ENCODE measurements at places on chromosomes 11 and 22.
A peak's percentile ranks its signal among the peaks of the same experiment; 100 is the strongest.

GRCh38 chr22:43541462-43542407 lies 129.9 kb downstream of the MPPED1 start:
- no peak for DNase-seq

DNA sequence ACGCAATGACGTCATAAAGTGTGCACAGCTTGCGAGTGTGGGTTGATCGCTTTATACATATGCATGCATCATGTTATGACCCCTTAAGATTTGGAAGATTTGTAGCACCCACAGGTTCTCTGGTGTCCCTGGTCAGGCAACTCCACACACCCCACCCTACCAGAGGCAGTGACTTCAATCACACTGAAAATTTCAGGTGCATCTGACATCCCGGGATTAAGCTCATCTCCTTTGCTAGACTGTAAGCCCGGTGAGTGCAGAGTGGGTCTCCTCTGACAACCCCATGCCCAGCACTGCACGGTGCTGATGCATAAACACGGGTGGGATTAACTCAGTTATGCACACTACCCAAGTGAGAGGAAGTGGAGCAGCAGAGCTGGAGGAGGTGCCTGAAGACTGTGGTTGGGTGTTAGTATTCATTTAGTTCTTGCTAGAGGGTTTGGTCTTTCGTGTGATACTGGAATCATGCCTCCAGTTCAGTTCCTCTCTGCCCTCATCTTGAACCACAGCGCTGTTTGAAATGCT lies 6.5 kb downstream of the ARSA start:
- DNase-seq = peak; percentile 63

DNA sequence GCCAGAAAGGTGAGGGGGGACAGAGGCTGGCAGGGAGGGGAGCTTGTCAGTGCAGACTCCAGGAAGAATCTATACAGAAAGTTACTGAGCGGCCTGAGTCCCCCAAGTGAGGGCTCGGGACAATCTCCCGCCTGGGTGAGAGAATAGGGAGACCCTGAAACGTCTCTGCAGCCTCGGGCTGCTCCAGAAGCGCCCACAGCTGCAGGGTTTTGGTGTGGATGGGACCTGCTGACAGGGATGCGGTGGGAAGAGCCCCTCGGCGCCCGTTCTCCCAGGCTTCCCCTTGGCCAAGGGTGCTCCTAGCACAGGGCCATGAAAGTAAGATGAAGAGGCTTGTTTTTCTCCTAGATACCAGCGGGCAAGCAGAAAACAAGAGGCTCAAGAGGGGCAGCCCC lies 743 bp upstream of the RCE1 start:
- peak; percentile 31 for DNase-seq

- DNase-seq = no peak
These were observed 126.3 kb downstream of the MPPED2 start for GRCh38 chr11:30459821-30460220.

- DNase-seq = no peak
These were observed 589.7 kb upstream of the LRRC4C start for GRCh38 chr11:42049186-42049585.

- no peak for DNase-seq
These were observed 81.3 kb downstream of the SYT9 start for GRCh38 chr11:7332962-7333361.

DNA sequence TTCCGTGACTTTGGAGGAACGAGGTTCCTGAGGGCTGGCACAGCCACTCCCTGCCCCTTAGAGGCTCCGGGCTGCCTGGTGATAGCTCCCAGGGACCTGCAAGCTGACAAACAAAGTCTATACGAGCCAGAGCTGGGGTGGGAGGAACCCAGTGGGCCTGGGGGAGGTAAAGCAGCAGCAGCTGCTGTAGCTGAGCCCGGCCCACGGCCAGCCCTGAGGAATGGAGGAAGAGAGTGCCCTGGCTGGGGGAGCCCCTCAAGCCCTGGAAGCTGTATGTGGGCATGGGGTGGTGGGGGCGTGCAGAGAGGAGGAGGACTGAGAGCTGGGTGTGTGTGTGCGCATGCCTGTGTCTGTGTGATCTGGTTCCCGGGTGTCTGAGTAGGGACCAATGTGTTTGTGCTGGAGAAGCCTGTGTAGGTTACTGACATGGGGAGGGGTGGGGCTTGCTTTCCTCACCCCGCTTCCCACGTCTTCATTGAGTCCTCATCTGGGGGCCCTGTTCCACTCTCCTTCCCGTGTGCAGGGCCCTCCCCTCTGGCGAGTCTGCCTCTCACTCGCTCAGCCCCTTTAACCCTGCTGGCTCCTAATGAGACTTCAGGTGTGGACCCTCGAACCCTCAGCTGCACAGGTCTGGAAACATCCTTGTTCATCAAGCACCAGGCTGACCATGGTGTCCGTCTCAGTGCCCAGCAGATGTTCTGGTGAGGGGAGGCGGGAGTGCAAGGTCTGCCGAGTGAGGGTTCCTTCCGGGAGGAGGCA lies 10.8 kb downstream of the ST3GAL4 start:
- DNase-seq = no peak

GRCh38 chr11:107719557-107720302 lies 7.9 kb upstream of the SLN start:
- DNase-seq = no peak

- DNase-seq = no peak
These were observed 26.0 kb downstream of the FDX1 start for GRCh38 chr11:110455718-110456117.

DNA sequence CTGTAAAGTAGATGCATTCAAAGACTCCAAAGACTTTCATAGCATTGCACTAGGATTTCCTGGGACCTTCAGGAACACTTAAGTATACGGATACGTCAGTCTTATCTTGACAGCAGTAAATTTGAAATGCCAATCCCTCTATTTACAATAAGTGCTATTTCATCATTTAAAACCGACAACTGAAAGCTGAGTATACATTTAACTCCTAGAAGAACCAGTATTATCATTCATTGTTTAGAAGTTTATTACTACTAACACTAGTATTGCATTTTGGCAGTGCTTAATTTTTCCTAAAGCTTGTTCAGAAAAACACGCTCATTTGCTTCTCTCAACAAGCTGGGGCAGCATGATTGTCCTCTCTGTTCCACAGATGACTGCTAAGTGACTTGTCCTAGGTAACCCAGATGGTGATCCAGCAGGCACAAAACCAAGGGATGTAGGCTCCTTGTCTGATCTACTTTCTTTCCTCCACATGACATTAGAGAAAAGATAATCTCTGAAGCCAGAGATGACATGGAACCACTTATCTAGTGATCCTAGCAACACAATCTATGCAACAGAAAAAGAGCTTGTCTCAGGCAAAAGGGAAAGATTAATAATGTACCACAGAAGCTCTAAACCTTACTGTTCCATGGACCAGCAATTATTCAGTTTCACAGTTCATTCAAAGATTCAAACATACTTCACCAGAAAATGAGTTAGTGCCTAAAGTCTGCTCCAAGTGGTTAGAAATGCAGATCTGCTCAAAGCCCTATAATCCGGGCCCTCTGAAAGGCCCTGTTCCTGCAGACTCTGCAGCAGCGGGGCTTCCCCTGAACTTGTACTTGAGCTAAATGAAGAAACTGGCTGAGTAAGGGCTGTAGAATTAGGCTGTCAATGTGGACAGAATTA lies 5.2 kb downstream of the MAML2 start:
- peak; percentile 50 for DNase-seq

DNA sequence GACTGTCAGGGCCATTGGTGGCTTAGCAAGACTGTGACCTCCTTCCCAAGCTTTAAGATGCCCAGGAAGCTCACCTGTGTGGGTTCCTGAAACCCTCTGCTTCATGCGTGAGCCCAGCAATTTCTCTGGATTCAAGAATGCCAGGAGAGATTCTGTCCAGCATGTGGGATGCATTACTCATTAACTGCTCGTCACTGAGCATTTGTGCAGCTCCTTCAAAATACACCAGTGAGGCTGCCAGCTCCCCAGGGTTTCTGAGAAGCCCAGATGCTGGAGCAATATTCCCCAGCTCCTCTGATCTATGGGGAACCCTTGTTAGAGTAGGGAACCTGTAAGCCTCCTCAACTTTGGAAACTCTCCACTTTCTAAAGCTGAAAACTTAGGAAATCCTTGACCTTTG lies 126.5 kb downstream of the CHST1 start:
- DNase-seq = no peak

DNA sequence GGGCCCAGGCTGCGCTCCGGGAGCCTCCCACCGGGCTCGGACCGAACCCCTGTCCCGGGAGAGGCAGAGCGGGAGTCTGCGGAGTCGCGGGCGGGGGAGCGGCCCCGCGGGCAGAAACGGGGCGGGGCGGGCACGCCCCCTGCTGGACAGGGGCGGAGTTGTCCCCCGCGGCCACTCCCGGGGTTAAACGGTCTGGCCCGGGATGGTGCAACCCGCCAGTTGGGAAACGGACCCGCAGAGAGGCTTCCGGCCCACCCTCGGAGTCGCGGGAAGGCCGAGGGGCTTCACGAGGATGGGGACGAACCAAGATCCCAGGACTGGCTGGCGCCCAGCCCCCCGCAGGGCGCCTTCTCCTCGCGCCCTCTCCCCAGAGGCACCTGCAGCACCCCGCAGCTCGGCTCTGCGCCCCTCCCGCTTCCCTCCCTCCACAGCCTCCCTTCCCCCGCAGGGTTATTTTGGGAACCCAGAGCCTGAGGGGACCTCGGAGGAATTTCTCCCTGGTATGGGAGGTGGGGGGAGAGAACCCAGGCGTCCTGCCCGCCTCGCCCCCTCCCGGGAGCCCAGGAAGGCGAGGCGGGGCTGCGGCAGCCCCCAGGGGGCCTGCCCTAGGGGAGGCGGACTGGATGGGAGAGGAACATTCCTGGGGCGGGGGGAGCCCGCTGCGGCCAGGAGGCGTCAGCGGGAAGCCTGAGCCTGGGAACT lies 902 bp downstream of the RASGRP2 start:
- DNase-seq = peak; percentile 94

DNA sequence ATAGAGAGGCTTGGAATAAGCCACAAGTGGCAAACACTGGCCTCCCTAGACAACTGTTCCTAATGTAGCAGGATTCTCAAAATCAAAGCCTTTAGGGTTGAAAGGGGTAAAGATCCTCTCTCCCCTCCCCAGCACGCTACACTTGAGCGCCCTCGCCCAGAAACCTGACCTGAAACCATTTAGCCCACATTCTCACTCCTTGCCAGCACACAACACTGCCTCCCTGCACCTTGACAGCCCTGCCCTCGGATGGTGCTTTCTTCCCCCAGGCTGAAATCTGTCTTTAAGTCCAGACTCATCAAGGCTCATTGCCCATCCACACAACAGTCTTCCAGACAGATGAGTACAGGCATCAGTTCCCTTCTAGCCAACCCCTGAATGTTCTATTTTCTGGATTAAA lies 26.5 kb downstream of the CWC15 start:
- no peak for DNase-seq

GRCh38 chr11:95346265-95346664 lies 115.3 kb upstream of the SESN3 start:
- no peak for DNase-seq

GRCh38 chr11:134586726-134587125 lies 174.7 kb upstream of the B3GAT1 start:
- peak; percentile 6 for DNase-seq

DNA sequence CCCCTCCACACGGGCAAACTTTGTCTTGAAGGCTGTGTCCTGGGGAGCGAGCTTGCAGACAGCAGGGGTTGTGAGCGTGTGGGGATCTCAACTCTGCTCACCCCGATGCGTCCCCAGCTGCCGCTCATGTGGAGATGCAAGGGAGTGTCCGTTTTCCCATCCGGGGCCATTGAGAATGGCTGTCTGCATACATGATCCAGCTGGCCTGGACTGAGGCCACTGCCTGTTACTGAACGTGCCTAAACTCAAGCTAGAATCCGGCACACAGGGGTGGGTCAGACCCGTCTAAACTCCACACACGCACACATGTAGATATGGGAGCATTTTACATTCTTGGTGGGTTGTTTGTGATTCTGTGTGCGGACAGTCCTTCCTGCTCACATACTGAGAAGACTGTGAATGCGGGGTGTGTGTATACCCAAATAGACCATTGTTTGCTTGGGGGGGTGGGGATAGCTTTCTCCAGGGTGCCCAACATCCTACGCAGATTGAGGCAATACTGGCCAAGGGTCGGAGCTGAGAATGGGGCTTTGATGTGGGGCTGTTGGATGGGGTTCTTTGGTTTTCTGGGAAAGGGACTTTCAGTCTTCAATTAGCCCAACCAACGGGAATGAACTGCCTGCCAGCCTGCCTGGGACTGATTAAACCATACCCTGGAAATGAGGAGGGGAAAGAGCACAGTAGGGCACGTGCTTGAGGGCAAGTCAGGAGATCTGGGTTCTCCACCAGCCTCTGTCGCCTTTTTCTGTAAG lies 60.4 kb downstream of the ST3GAL4 start:
- DNase-seq = no peak

GRCh38 chr11:18785411-18785810 lies 6.2 kb downstream of the PTPN5 start:
- no peak for DNase-seq

DNA sequence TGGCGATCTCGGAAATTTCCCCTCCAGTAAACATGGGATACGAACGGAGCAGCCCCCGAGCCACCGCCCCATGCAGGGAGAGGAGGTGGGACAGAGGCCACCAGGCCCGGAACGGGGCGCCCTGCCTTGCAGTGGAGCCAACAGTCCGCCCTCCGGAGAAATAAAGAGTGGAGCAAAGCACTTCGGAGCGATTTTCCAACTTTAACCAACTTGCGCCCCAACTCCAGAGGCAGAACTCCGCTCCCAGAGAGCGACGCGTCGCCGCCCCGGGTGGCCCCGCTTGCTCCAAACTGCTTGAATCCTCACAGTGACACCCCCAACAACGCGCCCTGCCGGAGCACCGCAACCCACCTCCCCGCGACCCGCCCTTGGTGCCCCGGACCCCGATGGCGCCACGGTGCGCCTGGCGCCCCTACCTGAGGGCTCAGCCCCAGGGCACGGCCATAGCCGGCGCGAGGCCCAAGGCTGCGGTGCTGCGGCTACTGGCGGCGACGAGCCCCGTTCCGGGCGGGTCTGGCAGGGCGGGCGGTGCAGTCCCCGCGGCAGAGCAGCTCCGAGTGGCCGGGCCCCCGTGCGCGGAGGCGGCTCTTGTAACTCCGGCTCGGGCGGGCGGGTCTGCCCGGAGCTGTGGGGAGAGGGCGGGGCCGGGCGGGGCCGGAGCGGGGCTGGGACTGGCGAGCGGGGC lies at the start of gene AHNAK:
Gene AHNAK (minus strand): TSS at position 563 of the 685 bp plus-strand sequence. CDS start 10,708 bp downstream, outside the sequence.
- peak; percentile 79 for DNase-seq

GRCh38 chr11:57332694-57333440 lies 2.8 kb downstream of the SSRP1 start:
- DNase-seq = no peak

DNA sequence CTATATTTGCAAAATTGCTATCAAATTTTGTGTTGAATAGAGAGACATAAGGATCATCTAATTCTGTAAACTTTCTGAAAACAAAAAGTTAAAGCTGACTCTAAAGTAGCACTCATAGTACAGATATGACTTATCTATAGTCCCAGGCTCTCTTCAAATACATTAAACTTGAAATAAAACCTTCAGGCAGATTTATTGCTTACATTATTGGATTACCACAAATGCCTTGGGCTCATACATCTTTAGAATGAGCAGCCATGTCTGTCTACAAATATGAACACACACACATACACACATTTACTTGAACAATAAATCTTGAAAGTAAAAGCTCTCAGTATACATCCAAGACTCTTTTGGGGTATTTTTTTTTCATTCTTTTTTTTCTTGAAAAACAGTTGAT lies 207.9 kb downstream of the LUZP2 start:
- DNase-seq = no peak

GRCh38 chr22:48233586-48233985 lies 1471.1 kb downstream of the TBC1D22A start:
- no peak for DNase-seq
